ENCODE measurements at places on chromosomes 12 and 14. TPM values are rescaled to one million over a fixed set of nuclear protein-coding genes. Genes with fewer than 3 reads are reported as not detected.

- DNase-seq = no peak
These were observed 2.8 kb downstream of the GPR19 start for GRCh38 chr12:12693111-12693671.

- no peak for DNase-seq
These were observed 7.9 kb downstream of the ZNF385A start for GRCh38 chr12:54376596-54376995.

The ERP27 gene
- 0.37 TPM for total RNA-seq

GRCh38 chr12:11746940-11747716 is 97.7 kb downstream of the ETV6 start:
- DNase-seq = no peak

GRCh38 chr12:50103767-50104321 is at the start of gene GPD1:
Gene GPD1 (plus strand): TSS chr12:50104008. CDS start chr12:50104051, 43 bp downstream.
- peak; percentile 86 for DNase-seq

The SLC8A3 gene
- not detected for total RNA-seq

The DNAJC22 gene
- total RNA-seq = 8.2 TPM

DNA sequence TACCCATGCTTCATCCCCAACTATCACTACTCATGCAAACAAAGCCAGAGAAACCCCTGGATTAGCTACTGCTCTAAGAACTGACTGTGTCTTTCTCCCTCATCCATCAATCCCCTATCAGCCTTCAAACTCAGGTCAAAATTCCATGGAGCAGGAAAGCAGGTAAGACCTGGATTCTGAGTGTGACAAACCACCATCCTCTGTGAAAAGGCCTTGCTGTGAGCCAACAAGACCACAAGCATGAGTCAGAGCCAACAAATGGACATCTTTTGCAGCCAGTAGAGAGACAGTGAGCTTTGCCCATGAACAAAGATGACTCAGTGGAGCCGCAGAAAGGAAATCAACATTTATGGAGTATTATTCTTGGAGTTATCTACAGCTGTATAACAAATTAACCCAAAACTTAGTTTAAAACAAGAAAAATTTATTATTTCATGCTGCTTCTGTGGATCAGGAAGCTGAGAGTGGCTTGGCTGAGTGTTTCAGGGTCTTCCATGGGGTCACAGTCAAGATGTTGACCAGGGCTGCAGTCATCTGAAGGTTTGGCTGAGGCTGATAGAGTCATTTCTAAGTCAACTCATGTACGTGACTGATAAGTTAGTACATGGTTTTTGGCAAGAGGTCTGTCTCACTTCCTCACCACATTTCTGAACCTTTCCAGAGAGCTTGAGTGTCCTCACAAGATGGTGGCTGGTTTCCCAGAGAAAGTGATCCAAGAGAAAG is 61.1 kb downstream of the PITPNM2 start:
- peak; percentile 64 for DNase-seq

GRCh38 chr12:76786986-76787385 is 23.1 kb downstream of the ZDHHC17 start:
- no peak for DNase-seq

GRCh38 chr12:42609605-42610004 is 20.1 kb upstream of the PRICKLE1 start:
- no peak for DNase-seq

DNA sequence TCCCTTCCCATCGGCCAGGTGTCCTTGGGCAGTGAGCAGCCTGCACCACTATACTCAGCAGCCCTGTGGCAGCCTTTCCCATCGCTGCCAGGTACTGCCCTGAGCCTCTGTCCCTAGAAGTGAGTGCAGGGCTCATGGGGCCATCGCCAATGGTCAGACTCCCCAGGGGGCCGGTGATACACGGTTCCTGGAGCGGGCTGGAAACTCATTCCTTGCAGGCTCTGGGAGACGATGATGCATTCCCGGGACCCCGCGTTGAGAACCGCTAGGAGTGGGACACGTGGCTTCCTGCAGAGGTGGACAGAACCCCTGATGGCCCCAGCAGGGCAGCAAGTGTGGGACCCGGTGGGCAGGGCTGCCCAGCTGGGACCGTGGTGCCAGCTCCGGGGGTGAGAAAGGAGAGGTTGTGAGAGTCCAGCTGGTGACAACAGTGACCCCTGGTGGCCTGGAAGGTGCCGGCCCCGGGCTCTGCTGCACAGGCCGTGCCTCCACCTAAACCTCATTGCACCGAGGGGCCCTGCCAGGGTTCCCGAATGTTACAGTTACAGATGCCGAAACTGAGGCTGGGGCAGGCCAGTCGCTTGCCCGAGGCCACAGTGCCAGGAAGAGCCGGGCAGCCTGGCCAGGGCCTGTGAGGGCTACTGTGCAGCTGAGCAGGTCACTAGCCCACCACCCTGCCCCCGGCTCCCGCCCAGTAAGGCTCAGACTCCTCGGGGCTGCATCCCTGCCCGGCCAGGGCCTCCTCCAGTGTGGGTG is 33.8 kb downstream of the FBRSL1 start:
- DNase-seq = peak; percentile 59

The ARPC3 gene
- total RNA-seq = 85.0 TPM

GRCh38 chr12:118334939-118335567 is 37.7 kb downstream of the TAOK3 start:
- DNase-seq = no peak

DNA sequence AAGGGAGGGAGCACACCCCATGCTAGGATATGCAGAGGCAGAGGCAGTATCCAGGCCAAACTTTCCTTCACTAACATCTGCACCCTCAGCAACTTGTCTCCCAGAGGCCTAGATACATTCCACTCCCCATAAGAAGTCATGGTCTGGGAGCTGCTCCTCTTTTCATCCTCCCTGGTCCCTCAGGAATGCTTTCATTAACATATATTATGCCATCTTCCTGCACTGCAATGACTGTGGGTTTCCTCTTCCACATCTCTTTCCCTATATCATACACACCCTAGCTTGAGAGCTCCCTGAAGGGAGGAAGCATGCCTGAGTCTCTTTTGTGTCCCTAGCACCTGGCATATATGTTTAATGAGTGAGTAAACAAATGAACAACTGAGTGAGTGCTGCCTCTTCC is 8.6 kb downstream of the DDN start:
- no peak for DNase-seq

GRCh38 chr12:72102150-72102549 is 163.5 kb downstream of the TPH2 start:
- DNase-seq = no peak

The FOXN4 gene
- total RNA-seq = not detected

GRCh38 chr12:107570721-107571120 is 114.9 kb upstream of the PWP1 start:
- DNase-seq = no peak

DNA sequence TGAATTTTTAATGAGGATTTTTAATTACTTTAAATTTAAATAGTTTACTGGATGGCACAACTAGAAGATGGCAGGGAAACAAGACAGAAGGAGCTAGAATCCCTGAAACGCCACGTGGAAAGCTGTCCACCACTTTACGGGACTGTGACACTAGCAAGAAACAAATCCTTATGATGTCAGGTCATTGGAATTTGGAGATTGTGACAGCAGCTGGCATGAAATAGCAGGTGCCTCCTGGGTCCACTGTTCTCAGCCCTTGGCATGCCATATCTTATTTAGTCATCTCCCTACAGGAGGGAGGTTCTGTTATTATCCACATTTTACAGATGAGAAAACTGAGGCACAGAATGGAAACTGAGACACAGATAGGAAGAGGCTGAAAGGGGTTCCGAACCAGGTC is 113.8 kb downstream of the BCL11B start:
- no peak for DNase-seq

DNA sequence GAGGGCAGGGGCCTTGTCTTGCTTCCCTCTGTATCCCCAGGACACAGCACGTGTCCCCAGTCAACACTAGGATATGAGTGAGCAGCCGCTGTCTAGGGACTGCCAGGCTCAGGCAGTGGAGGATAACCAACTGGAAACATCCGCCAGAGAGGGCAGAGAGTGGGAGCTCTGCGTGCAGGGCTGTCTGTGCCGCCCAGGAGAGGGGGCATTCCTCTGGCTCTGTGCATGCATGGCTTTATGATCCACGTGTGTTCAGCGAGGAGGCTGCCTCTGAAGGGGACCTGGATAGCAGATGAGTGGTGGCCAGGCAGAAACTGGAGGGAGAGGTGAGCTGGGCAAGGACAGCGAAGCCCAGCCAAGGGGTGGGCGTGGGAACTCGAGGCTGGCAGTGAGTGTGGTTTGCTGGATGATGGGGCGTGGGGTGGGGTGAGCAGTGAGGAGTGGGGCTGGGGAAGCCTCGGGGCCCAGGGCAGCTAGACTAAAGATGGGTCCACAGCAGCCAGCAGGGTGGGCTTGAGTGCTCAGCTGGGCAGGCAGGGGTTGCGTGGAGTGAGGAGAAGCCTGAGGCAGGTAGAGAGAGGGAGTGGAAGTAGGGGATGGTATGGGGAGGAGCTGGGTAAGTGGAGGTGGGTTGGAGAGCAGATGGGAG is 72.9 kb downstream of the PRIMA1 start:
- DNase-seq = no peak

The C12orf50 gene
- not detected for total RNA-seq

DNA sequence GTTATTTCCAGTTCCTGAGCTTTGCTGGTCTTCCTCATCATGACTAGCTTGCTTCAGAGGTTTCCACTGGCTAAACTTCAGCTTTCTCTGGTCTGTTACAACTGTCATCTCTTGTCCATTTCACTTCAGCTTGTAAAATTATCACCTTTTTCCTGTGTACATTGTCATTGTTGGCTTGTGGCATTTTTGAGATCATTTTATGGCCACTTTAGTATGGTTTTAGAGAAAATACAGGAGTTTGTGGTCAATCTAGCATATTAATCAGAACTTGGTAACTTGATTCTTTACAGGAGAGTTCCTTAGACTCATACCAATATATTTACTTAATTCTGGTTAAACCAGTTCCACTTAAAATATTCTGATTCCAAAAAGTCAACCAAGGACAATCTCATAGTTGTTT is 235.9 kb upstream of the KITLG start:
- DNase-seq = peak; percentile 50

GRCh38 chr12:570921-571794 is 92.1 kb downstream of the NINJ2 start:
- peak; percentile 83 for DNase-seq
